Karpas-422 (cell line): ENCODE measurements at places on chromosomes 6 and 20.

- H3K27me3 ChIP-seq = no peaks in the 10 kb centered on the region
- DNase-seq = no peak
- H3K4me3 ChIP-seq = no peak overlapping the region
Measured at GRCh38 chr6:42446370-42446769, 5.4 kb downstream of the TRERF1 start.

GRCh38 chr6:6646859-6647258 lies 58.3 kb downstream of the LY86 start:
- peaks cover 4% of the 10 kb centered on the region for H3K4me1 ChIP-seq
- H3K27me3 ChIP-seq = no peaks in the 10 kb centered on the region
- H3K27ac ChIP-seq = no peak overlapping the region
- H3K4me3 ChIP-seq = no peak overlapping the region

DNA sequence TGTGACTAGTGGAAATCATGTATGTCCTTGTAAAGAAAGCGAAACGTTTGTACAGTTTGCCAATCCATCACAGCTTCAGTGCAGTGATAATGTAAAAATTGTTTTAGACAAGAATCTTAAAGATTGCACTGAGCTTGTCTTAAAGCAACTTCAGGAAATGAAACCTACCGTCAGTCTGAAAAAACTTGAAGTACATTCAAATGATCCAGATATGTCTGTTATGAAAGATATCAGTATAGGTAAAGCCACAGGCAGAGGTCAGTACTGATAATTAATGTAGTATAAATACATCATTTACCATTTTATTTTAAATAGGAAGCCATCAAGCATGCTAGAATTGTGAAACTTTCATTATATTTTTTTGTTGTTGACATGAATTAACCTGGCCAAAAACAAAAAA lies 60.9 kb upstream of the SMIM8 start:
- no peak overlapping the region for H3K4me3 ChIP-seq
- no peak overlapping the region for H3K27ac ChIP-seq
- no peak for DNase-seq
- peaks cover 31% of the 10 kb centered on the region for H3K36me3 ChIP-seq
- H3K27me3 ChIP-seq = no peaks in the 10 kb centered on the region

DNA sequence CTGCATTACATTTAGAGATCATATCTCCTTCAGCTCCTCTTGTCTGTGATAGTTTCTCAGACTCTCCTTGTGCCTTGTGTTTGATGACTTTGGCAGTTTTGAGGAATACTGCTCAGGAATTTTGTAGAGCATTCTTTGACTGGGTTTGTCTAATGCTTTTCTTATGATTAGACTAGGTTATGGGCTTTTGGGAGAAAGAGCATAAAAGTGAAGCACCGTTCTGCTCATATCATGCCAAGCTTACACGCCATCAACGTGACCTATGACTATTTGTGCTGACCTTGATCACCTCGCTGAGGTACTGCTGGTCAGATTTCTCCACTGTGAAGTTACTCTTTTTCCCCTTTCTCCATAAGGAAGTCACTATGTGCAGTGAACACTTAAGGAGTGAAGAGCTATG lies 256.0 kb downstream of the LY86 start:
- no peaks in the 10 kb centered on the region for H3K27me3 ChIP-seq
- H3K36me3 ChIP-seq = no peaks in the 10 kb centered on the region
- DNase-seq = no peak

GRCh38 chr20:57091748-57092111 lies 174.7 kb downstream of the BMP7 start:
- H3K27ac ChIP-seq = no peak overlapping the region
- no peak for DNase-seq
- no peaks in the 10 kb centered on the region for H3K27me3 ChIP-seq
- H3K4me3 ChIP-seq = no peak overlapping the region
- peaks cover 13% of the 10 kb centered on the region for H3K4me1 ChIP-seq

DNA sequence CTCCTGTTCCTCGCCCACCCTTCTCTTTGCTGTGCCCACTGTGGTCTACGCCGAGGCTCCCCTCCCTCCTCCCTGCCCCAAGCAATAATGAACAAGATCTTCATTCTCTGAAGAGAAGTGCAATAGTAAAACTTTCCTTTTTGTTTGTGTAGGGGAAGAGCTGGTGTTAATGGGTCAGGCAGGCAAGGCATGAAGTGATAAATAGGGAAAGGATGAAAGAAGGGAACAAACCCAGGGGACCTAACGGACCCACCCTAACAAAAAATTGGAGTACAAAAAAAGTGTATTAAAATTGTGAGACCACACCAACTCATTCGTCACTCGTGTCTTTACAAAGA lies 66.9 kb downstream of the ZBTB2 start:
- 0 out of 2 replicates have a peak, but pooled peaks cover 2% of the 10 kb centered on the region for H3K4me1 ChIP-seq
- H3K4me3 ChIP-seq = no peak overlapping the region
- H3K36me3 ChIP-seq = no peaks in the 10 kb centered on the region
- H3K27ac ChIP-seq = no peak overlapping the region
- H3K27me3 ChIP-seq = no peaks in the 10 kb centered on the region
- DNase-seq = no peak

- no peaks in the 10 kb centered on the region for H3K27me3 ChIP-seq
- no peak overlapping the region for H3K27ac ChIP-seq
- H3K4me3 ChIP-seq = no peak overlapping the region
- H3K36me3 ChIP-seq = no peaks in the 10 kb centered on the region
Measured at GRCh38 chr6:20699402-20699801, 165.1 kb downstream of the CDKAL1 start.

DNA sequence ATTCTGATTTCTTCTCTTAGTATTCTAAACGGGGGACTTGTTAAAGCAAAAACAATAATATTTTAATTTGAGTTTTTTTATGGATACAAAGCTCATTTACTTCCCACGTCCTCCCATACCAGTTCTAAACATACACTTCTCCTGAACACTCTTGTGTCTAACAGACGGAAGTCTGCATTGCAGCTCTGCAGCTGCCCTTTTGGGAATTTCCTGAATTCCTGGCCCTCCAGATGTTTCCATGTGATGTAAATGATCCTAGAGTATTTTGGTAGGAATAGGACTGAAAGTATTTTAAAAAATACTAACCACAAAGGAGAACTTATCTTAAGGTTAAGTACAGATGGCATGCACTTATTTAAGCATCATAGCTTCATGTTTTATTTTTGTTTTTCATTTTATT lies 886.7 kb downstream of the TBC1D32 start:
- no peak overlapping the region for H3K4me3 ChIP-seq
- H3K36me3 ChIP-seq = no peaks in the 10 kb centered on the region
- no peaks in the 10 kb centered on the region for H3K4me1 ChIP-seq
- H3K27ac ChIP-seq = no peak overlapping the region

DNA sequence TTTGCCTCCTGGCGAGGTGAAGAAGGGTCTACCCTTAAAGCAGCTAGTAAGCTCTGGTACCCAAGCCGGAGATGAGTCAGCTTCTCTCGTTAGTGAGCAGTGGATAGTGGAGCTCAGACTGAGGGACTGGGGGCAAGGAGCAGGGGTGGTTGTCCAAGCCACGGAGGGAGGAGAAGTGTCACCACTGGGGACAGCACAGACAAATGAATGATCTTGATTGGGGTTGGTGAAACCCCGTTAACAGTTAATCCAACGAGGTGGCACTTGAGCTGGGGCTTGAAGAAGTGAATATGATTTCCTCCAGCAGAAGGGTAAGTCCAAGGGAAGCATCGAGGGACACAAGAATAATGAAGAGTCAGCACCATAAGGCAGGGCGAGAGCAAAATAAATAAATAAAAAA lies 43.0 kb downstream of the JARID2 start:
- H3K4me3 ChIP-seq = no peak overlapping the region
- H3K36me3 ChIP-seq = no peaks in the 10 kb centered on the region
- no peaks in the 10 kb centered on the region for H3K27me3 ChIP-seq
- peaks cover 7% of the 10 kb centered on the region for H3K4me1 ChIP-seq
- no peak for DNase-seq
